ENCODE measurements at places on chromosomes 3 and 15.

DNA sequence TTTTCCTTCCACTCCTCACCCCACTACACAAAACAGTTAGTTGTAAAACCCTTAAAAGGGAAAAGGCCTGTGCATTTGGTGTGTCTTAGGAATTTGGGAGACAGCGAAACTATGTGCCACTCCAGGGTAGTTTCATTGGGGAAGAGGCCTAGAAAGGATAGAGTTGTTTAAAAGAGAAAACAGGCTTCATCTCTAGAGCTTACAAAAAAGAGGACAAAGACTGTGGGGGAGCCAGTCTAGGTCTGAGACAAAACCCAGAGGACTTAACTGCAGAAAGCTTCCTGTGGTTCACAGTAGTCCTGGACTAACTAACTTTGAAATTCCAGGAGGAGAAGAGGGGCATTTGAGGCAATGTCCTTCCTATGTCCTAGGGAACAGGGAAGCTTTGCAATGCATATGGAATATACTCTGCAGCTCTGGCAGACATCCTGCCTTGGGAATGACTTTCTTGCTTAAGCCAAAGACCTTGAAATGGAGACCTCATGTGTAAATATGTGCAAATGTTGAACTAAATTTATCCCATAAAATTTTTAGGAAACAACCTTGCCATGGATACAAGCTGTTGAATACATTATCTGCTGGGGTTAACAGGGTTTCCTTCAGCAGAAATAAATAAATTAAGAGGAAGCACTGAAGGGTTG, 159.4 kb downstream of the LSAMP start:
- DNase-seq, result no peak

DNA sequence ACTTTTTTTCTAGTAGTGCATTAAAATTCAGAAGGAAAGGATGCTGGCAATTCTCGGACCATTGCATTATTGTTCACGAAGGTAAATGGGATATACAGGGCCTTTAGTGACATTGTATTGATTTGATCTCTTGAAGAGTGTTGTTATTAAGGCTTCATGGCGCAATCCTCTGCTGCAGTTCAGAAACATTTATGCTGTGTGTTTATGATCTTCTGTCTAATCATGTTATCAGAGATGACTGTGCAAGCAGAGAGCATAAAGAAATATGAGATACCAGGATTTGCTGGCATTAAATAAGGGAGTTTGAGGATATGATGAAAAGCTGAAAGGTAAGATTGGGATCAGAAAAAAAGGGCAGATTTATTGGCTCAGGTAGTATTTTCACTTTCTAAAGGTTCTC, 180.6 kb downstream of the EPHA6 start:
- DNase-seq, result no peak

DNA sequence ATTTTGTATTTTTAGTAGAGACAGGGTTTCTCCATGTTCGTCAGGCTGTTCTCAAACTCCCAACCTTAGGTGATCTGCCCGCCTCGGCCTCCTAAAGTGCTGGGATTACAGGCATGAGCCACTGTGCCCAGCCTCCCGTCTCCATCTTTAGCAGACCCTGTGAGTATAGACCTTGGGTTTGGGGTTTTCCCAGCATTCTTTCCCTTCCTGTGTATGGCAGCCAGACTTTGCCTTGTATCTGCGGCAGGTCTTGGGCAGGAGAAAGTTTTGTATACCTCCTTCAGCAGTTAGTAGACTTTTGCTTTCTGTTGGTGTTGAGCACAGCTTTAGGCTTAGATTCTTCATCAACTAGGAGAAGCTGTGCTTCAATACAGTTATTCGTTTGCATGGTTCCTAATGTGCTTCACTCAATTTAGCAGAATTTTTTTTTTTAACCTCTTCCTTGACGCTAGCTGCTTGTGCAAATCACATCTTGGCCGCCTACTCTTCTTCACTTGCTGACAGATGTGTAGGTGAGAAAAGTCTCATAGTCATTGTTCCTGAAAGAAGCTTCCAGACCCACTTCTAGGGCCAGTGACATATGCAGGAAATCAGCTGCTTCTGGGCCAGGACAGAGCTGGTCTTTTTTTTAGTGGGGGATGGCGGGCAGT, 38.4 kb downstream of the MAP2K1 start:
- DNase-seq, result no peak

DNA sequence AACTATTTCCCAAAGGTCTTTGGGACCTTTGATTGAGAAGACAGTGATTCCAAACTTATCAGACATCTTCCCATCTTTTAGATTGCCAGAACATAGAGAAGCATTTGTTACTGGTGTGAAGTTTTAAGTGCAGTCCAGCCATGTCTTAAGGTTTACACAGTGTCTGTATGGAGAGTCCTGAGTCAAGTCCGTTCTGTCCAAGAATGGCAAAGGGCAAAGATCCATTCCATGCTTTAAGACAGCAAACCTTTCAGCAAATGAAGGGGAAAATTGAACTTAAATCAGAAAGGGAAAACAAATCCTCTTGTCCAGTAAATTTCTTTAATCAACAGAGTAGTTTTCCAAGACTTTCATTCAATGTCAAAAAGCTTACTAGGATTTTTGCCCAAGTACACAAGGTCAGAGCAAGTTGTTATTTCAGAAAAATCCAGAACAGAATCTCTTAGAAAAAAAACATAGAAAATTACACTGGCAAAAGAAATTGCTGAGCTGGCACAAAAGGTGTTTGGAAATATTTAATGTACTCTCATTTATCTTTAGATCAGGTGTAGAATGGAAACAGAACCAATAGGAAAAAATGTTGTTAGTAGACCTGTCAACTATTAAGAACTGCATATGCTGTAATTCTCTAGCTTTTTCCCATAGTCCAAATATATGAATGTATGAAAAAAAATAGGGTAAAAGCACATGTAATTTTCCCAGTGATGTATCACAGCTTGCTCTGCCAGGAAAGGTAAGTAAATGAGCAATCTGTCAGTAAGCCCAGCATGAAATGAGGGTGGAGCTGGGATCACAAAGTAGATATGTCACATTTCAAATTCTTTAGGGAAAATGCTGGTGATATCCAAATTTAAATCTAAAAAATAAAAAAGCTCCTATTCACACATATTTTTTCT, 1099.9 kb downstream of the TUSC7 start:
- peak; percentile 5 for DNase-seq

GRCh38 chr3:152264378-152264777, 4.4 kb upstream of the MBNL1 start:
- DNase-seq, result no peak

DNA sequence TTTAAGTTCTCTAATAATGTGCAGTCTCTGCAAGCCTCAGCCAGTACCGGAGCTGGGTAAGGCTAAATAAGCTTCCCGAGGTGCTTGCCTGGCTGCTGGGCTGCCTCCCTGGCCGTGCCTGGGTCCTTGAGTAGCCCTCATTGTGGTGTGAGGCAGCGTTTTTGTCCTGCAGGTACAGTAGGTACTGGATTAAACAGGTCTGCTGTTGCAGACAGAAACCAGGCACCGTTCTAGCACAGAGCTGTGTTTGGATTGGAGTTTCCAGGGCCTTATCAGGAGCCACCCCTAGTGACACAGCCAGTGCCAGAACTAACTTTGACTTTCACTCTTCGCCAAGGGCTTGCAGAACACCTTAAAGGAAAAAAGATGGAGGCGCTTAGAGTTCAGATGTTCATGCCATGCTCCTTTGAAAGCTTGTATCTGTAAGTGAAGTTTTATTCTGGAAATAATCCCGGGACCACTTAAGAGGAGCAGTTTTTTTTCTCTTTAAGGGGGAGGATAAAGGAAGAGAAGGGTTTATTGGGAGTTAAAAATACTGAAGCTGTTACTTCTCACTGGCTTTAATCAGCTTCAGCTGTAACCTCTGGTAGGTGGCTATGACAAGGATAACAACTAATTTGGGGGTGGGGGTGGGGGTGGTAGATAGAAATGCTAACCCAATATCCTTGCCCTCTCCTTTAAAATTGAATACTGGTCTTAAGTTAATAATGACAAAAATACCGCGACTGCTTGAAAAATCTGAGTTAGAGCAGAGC, 126.8 kb downstream of the MITF start:
- no peak for DNase-seq

DNA sequence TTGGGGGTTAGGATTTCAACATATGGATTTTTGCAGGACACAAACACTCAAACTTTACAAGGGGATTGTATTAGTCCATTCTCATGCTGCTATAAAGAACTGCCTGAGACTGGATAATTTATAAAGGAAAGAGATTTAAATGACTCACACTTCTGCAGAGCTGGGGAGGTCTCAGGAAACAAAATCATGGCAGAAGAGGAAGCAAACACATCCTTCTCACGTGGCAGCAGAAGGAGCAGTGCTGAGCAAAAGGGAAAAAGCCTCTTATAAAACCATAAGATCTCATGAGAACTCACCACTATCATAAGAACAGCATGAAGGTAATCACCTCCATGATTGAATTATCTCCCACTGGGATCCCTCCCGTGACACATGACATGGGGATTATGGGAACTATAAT, 1183.1 kb downstream of the ZPLD1 start:
- DNase-seq, result no peak

DNA sequence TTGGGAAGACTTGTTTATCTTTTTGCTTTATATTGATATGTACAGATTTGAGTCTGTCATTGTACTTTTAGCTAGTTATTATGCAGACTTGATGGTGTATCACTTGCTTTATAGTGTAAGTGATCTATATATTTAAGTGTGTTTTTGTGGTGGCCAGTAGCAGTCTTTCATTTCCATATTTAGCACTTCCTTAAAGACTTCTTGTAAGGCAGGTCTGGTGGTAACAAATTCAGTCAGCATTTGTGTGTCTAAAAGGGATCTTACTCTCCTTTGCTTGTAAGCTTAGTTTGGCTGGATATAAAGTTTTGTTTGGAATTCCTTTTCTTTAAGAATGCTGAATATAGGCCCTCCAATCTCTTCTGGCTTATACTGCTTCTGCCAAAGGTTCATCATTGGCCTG, 322.5 kb upstream of the EPHA6 start:
- DNase-seq, result no peak

- no peak for DNase-seq
Observed at GRCh38 chr3:67819447-67819846, 165.0 kb upstream of the SUCLG2 start.

DNA sequence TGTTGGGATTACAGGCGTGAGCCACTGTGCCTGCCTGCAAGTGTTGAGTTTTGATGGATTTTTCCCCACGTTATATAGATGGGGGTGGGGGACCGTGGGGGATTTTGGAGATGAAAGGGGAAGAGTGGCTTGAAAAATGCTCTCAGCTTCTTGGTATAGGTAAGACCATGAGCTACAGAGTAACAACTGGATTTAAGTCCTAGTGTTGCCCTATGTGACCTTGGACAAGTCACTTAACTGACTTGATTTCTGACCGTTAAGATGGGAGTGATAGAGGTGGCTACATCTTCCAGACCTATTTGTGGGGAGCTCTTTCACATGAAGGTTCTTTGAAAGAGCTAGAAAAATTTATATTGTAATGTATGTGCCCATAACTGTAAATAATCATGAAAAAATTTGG, 13.3 kb downstream of the TRIM71 start:
- DNase-seq, result no peak

GRCh38 chr3:18988614-18989229, 159.6 kb upstream of the KCNH8 start:
- DNase-seq, result peak; percentile 27

All from NCI-H1417 (cell line).